Glomerular endothelial cell (primary cell): ENCODE measurements at places on chromosomes 12 and 14.

DNA sequence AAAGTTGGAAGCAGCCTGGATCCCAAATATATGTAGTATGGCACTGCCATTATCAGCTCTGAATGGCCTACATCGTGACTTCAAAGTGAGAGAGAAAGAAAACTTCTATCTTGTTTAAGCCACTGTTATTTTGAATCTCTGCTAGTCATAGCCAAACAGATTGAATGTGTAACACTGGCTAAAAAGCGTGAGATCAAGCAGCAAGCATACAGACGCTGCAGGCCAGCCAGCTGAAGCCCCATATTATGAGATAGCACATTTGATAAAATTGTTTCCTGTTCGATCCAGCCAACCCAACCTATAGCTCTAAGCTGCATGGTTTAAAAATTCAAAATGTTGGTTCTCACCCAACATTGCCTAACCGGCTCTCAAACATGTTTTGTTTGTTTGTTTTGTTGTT is 95.0 kb downstream of the DUSP6 start:
- no peak for DNase-seq

- no peak for DNase-seq
Measured at GRCh38 chr12:32843528-32844095, 53.0 kb downstream of the PKP2 start.

DNA sequence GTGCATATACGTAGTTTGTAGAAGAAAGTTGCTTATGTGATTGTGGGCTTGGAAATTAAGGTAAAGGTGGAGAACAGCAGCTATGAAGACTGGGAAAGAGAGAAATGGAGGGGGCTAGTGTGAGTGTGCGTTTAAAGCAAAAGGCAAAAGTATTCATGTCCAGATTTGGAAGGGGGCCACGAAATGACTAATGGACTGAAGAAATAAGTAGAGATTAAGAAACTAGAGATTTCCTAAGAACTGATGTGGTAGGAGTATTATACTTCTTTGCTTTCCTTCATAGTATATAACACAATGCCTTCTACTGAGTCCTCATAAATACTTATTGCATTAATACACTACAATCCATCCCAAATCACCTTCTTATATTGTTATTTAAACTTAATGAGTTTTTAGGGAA is 298.6 kb upstream of the NOVA1 start:
- no peak for DNase-seq

DNA sequence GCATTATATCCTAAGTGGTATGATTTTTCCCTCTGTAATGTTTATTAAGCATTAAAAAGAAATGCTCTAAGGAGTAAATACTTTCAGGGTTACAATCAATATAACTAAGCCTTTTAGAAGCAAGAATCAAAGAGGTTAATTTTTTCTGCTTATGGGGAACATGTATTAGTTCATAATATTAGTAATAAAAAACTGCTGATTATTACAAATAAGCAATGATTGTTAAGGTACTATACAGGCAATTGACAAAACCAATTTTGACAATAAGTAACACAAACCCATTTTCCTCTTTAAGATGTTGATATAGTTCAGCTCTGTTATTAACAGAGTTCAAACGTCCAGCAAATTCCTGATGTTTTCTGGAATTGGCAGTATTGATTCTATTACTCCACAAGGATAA is 31.8 kb downstream of the INTS13 start:
- DNase-seq, result no peak

GRCh38 chr12:88400302-88400701 is 180.0 kb downstream of the KITLG start:
- DNase-seq, result no peak

GRCh38 chr12:113962733-113963132 is 3.4 kb downstream of the RBM19 start:
- DNase-seq, result no peak
